Activated CD4-positive, alpha-beta T cell treated with anti-CD3 and anti-CD28 coated beads for 1 hour (primary cell): ENCODE measurements at places on chromosomes 7 and 10.

GRCh38 chr10:105243381-105243780 lies 602.3 kb downstream of the SORCS3 start:
- no peak for DNase-seq

DNA sequence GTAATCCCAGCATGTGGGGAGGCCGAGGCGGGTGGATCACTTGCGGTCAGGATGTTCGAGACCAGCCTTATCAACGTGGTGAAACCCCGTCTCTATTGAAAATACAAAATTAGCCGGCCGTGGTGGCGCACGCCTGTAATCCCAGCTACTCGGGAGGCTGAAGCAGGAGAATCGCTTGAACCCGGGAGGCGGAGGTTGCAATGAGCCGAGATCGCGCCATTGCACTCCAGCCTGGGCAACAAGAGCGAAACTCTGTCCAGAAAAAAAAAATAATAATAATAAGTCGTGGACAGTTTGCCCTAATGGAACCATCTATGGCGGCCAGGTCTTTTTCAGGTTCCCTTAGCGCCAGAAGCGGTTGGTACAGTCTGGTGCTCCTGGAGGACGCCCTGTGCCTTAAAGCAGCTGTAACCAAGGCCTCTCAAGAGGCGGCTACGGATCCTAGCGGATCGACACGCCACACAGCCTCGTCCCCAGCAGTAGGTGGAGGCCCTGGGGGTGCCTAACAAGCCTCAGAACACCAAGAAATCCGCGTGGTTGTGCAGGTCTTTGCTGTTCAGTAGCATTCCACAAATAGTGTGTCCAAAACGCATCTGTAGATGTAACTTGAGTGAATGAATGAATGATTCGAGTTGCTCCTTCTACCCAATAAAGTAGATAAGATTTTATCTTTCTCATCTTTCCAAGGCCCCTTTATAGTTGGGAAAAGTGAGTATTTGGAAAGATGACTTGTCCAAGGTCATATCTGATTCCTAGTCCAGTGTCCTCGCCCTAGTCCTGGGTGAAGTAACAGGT lies 982 bp downstream of the PGAM1 start:
- no peak for DNase-seq

DNA sequence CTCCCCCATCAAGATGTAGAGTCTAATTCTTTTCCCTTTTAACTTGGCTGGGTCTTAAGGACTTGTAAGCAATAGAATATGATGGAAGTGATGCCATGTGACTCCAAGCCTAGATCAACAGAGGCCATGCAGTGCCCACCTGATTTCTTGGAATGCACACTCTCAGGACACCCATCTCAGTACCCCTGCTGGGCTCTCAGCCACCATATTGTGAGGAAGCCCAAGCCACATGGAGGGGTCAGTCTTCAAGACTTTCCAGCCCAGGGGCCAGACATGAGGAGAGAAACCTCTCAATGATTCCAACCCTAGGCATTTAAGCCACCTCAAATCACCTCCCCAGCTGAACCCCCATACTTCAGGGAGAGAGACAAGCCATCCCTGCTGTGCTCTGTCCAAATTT lies 62.2 kb upstream of the CARD11 start:
- no peak for DNase-seq

- DNase-seq = no peak
Measured at GRCh38 chr10:73876971-73877370, 2.6 kb upstream of the CAMK2G start.

DNA sequence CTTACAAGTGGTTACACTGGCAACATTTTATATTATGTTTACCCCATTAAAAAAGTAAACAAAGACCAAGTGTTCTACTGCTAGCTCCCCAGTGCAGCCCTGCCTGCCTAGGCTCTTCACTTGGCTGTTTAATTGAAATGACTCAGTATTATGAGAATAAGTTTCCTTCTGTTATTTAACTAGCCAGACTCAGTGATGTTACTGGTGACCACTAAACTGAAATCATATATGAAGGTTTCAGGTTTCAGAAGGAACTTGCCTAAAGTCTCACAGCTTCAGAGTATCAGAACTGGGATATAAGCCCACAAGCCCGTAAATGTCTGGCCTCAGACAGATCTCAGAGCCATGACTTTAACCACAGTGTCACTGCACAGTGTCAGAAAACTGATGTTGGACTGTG lies 66.8 kb upstream of the EXOC4 start:
- DNase-seq = no peak

DNA sequence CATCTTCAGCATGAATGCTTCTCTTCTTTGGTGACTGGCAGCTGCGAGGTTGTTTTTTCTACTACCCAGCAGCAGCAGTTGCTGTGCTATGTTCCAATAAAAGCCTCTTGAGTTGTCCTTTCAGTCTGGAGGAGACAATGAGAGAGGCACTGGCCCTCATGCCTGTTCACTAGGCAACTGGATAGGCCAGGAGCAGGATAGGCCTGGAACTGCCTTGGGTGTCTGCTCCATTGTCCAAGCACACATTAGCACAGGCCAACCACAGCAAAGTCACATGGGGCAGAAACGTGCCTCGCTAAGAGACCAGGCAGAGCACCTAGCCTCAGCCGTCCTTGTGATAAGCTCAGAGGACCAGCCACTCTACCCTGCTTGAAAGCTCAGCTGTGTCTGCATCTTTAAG lies 76.9 kb upstream of the PDCD4 start:
- DNase-seq = no peak

GRCh38 chr7:5690931-5691473 lies 90.5 kb downstream of the RNF216 start:
- DNase-seq = no peak

GRCh38 chr7:96647733-96648132 lies 61.9 kb downstream of the SEM1 start:
- DNase-seq = no peak

GRCh38 chr7:128743112-128743772 lies 4.1 kb downstream of the CALU start:
- no peak for DNase-seq

DNA sequence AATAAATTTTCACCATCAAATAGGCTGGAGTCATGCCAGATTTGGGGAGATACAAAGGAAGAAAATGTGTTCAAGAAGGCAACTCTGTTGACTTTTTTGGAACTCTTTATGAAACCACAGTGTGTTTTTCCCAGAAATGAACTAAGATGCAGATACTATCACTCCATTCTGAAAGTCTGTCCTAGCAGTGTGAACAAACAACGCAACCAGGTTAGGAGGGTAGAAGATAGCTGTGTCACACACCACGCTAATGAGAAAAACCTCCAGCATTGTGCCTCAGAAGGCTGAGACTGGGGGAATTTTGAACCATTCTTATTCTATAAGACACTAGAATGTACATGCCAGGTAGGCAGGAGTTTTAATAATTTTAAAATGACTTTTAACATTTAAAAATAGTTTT lies 15.9 kb upstream of the ATP6V0A4 start:
- no peak for DNase-seq

DNA sequence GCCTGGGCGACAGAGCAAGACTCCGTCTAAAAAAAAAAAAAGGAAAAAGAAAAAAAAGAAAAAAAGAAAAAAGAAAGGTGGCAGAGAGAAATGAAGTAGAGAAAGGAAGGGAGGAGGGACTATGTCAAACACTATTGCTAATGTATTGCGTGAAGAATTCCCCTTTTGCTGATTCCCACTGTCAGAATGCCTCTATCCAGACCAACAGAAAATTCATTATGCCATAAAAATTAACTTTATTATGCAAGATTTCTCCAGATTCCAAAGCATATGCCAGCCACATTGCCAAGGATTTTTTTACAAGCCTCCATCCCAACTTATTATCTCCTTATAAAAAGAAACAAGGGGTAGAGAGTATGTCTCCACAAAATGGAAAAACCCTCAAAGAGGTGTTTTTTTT lies 209.3 kb downstream of the MTERF1 start:
- DNase-seq = no peak

GRCh38 chr7:41590986-41591385 lies 111.9 kb downstream of the INHBA start:
- DNase-seq = no peak

DNA sequence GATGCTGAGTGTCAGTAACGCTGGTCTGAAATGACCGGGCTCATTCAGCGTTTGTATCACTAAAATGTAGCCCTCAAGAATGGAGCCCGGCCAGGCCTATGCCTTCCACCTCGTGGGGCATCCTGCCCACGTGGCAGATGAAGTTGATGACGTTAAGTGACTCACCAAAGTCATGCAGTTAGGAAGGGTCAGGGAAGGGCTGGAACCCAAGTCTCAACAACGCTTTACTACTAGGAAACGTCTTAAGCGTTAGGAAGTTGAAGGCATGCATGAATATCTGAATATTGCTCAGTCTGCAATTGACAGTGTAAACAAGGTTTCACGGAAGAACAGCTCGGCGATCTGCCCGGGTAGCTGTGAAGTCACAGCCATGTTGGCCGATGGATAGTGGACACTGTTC lies 14.0 kb upstream of the UBE3C start:
- DNase-seq = no peak

- no peak for DNase-seq
Measured at GRCh38 chr10:121048749-121049148, 197.6 kb downstream of the WDR11 start.

DNA sequence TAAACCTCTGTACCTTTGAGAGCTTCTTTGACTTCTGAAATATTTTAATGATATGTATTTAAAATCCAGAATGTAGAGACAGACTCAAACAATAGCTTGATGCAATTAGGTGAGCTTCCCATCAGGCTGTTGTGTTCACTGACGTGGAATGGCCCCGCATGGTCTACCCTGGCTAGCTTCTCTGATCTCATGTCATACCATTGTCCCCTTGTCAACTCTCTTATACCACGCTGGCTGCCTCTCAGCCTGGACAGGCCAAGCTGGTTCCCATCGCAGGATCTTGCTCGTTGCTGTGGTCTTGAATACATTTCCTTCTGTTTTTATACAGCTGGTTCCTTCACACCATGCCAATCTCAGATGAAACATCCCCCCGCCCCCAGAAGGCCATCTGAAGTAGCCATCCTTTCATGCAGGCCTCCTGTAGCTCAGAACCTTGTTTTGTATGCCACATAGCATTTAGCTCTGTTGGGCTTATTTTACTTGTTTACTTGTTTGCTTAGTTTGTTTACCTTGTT lies 84.2 kb downstream of the FANK1 start:
- DNase-seq = no peak
